NCI-H345 (cell line): ENCODE measurements at places on chromosomes 1 and 21.

- DNase-seq = peak; percentile 24
Observed at GRCh38 chr1:234597894-234598293, 12.1 kb downstream of the IRF2BP2 start.

DNA sequence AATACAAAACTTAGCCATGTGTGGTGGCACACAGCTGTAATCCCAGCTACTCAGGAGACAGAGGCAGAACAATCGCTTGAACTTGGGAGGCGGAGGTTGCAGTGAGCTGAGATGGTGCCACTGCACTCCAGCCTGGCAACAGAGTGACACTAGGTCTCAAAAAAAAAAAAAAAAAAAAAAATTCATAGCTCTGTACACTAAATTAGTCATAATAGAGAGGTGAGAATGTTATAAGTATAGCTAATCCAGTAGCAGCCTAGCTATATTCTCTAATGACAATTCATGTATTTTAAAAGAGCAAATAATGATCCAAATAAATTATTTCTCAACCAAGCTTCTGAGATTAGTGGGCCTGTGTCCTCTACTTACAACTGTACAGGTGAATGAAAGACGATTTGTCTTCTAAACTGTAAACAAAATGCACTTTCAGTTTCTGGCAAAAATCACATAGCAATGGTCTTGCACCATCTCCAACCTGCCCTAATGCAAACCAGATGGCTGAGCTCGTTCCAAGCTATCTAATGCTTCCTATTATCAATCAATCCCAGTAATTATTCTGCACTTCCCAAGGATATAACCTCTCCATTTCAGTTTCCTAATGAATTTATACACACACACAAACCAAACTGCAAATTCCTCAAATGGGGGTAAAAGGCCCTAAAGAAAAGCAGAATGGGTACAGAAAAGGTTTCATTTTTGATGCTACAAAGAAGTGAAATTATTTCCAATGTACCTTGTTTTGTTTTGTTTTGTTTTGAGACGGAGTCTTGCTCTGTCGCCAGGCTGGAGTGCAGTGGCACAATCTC is 56.5 kb downstream of the GATAD2B start:
- no peak for DNase-seq

GRCh38 chr1:152072311-152072710 is 16.6 kb downstream of the TCHHL1 start:
- no peak for DNase-seq

- no peak for DNase-seq
Observed at GRCh38 chr21:15468368-15468767, 261.4 kb upstream of the USP25 start.

DNA sequence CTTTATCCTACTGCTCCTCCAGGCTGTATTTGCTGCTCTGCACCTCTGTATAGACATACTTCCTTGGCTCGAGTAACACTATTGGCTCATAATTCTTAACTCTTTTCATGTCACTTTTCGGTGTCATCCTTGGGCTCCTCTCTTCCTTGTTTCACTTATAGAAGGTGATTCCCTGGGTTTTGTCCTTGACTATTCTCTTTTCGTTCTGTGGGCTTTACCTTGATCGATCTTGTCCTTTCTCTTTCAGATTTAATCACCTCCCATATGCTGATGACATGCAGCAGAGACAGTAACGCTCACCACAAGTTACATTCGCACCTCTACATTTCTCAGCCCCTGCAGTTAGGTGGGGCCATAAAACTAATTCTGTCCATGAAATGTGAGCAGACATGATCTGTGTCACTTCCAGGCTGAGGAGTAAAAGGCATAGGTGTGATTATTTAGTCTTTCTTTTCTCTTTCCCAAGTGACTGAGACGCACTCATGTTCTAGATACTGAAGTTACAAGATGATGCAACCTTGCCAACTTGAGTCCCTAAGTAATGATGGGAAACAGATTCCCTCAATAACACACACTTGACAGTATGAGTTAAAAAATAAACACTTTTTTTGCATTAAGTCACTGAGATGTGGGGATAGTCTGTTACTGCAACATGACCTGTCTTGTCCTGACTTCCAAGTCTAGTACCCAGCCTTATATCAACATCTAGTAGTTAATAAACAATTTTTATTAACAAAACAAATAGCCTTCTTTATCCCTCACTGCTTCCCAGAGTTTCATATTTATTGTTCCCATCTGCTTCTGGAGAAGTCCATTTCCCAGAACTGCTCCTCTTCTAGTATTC is 49.9 kb upstream of the HAO2 start:
- no peak for DNase-seq

DNA sequence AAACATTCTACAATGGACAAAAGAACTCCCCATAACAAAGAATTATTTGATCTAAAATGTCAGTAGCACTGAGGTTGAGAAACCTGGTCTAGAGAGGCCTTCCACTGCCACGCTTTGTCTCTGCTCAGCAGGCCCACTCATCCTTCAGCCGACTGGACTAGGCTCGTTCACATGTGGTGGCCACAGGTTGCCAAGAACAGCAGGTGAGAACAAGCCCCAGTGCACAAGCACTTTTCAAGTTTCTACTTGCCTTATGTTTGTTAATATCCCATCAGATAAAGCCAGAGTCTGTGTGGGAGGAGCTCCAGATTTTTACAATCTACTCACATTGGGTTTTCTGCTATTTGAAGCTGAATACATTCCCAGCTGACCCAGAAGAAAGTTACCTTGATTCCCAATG is 9.1 kb upstream of the EFHD2 start:
- peak; percentile 95 for DNase-seq

DNA sequence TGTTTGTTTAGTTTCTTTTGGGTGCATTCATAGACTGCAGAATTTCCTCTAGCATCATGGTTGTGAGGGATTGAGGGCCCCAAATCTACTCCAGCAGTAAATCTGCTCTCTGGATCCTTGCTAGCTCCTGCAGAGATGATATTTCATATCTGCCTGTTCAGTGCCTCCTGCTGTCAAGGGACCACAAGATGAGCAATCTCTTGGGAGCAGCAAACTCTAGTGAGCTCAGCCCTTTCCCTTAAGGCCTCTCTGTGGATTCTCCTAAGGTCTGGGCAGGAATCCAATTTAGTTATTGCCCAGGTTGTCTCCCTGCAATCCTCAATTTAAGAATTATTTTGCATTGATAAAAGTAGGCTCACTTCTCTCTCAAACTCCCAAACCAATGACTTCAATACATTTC is 76.9 kb downstream of the RGS18 start:
- no peak for DNase-seq

GRCh38 chr1:34975338-34975737 is 9.8 kb downstream of the TMEM35B start:
- DNase-seq = no peak

- DNase-seq = no peak
Observed at GRCh38 chr1:172980971-172981370, 69.8 kb downstream of the TNFSF18 start.

GRCh38 chr1:19577036-19577435 is 67.1 kb upstream of the NBL1 start:
- no peak for DNase-seq

- DNase-seq = no peak
Observed at GRCh38 chr1:44154049-44154448, 12.6 kb upstream of the KLF18 start.

DNA sequence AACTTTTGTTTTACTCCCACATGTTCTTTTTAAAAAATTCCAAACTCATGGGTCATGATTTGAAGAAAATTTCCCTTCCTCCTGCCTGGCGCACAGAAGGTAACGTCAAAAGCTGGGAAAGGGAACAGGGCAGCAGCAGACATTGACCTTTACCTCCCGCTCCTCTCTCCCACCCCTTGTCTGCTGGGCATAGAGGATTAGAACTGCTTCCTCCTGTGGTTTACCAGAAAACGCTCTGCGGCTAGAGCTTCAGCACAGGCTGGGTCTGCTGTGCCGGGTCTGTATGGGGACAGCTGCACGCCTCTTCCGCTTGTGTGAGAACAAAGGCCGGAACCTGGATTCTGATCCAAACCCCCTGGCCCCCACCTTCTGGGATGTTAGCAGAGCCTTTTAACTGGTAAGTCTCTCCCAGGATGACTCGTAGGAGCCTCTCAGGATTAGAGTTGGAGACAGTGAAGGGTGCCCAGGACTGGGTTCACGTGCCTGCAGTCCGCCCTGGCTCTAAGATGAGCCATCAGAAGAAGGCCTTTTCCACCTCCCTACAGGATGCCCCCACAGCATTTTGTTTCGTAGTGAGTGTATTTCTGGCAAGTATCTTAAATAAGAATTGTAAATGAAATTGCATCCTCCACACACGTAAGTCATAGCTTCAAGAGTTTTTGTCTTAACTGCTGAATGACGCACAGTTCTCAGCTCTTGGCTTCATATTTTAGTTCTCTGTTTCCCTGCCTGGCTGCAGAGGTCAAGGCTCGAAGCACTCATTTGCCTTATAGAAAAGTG is 5.2 kb downstream of the H6PD start:
- no peak for DNase-seq

- no peak for DNase-seq
Observed at GRCh38 chr1:39926343-39926793, 24.7 kb upstream of the MYCL start.

- DNase-seq = no peak
Observed at GRCh38 chr1:20262810-20263534, 27.7 kb upstream of the VWA5B1 start.

DNA sequence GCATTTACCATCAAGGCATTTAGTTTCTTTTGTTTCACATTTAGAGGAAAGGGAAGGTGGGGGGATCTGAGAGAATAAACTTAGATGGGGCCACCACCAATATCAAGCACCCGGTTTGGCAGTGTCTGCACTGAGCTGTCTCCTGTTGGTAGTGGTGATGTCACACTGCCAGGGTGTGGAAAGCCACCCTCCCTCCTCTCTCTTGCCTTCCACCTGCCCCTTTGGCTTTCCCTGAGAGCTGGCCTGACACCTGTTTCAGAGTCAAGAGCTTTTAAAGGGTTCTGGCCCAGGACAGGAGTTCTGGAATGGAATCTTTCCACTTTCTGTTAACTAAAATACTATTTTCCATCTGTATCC is 13.4 kb downstream of the ATF3 start:
- DNase-seq = no peak

DNA sequence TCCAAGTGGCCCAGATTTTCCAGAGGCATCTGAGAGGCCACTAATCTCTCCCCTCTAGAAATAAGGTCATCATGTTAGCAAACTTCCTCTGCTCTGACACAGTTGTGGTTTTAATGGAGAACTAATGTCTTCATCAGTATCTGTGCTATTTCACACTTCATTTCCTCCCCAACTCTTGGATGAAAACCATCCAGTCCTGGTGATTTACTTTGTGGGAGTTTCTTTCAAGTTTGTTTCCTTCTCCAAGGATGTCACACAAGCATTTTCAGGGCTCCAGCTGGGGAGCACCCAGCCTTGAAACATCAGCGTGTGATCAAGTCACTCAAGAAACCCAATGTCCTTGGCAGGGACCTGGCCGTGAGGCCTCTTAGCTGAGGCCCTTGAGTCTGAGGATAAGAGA is 38.8 kb downstream of the TBX15 start:
- DNase-seq = no peak

DNA sequence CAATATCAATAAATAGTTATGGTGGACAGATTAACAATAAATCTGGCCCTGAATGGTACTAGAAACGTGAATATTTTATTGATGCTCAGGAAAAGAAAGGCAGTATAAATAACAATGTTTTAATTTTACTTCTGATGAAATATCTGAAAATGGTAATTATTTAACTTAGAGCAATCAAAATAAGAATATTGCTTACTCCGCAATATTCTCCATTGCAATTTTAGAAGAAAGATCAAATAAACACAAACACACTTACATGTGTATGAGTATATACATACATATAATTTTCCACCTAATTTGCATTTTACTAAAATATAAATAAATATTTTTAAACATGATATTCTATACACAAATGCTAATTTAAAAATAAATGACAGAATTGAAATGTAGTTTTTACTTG is 1130.5 kb downstream of the NCAM2 start:
- no peak for DNase-seq

- DNase-seq = no peak
Observed at GRCh38 chr1:49824261-49824660, 199.5 kb downstream of the AGBL4 start.

DNA sequence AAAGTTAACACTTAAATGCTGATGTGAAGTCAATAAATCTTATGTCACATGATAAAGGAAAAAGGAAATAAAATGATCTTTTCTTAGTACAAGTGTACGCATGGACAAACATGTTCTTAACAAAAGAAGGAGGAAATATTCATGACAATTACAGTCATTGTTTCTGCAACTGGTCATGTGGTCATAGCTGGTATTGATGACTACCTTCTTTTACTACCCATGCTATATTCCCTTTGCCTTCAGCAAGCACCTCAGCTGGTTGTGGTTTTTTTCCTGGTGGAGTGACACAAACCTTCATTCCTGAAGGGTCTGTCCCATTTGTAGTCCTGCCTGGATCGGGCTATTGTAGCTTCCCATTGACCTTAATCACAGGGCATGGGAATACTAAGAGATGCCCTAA is 23.4 kb upstream of the TSHB start:
- DNase-seq = no peak

GRCh38 chr1:54013393-54014008 is 4.5 kb downstream of the LDLRAD1 start:
- DNase-seq = no peak

- no peak for DNase-seq
Observed at GRCh38 chr1:235441159-235441685, 63.0 kb downstream of the B3GALNT2 start.

GRCh38 chr1:155093911-155094621 is 15.4 kb downstream of the EFNA3 start:
- peak; percentile 89 for DNase-seq

DNA sequence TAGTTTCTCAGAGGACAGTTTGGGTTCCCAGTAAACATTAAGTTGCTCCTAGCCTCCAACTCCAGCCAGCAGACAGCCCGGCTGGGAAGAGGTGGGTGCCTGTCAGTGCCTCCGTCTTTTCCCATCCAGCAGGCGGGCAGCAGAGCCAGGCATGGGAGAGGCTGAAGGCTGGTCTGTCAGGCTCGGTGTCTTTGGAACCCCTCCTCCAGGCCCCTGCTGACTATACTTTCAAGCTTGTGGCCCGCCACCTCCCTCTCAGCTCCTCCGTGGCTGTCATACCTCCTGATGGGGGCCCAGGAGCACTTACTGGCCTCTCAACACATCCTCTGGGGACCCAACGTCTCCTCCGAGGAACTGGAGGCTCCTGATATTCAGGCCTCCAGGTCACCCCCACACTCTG is 140.9 kb downstream of the ACTL8 start:
- no peak for DNase-seq
